ENCODE measurements at places on chromosomes 11 and 22. TPM values are rescaled to one million over a fixed set of nuclear protein-coding genes. Genes with fewer than 3 reads are reported as not detected.

- H3K36me3 ChIP-seq, result no peaks in the 10 kb centered on the region
- H3K27me3 ChIP-seq, result no peaks in the 10 kb centered on the region
- DNase-seq, result peak; percentile 89
- no peak overlapping the region for H3K4me3 ChIP-seq
- peaks cover 50% of the 10 kb centered on the region for H3K4me1 ChIP-seq
These were observed 133.4 kb upstream of the E2F8 start for GRCh38 chr11:19374151-19374569.

DNA sequence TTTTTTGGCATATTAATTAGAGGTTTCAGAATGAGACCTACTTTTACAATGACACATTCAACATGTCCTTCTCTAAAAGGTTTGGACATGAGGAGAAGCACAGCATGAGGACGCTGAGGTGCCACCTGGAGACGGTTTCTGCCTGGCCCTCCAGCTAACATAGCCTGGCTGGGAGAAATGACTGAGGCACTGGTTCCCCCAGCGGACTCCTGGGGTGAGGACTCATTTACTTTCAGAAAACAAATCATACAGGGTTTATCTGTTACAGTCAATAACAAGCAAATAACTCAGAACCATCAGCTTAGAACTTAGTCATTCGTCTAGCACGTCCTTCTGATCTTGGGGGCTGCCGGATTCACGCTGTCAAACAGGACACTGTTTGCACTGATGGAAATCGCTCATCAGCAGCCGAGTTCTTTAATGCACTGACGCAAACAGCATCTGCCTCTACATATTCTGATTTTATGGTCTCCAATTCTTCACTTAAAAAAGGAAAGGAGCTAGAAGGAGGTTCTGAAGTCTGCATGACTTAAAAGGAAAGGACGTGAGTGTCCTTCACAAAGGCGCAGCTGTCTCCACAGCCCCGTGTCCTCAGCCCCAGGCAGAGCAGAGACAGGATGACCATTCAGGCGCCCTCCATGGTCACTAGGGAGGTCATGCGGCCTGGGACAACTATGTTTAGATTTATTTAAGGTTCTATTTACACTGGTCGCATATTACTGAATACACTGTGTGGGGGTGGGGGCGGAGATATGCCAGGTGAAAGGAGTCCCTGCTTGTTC, 44.2 kb downstream of the CERK start:
- no peak overlapping the region for H3K27ac ChIP-seq
- no peaks in the 10 kb centered on the region for H3K4me1 ChIP-seq
- no peak overlapping the region for H3K4me3 ChIP-seq
- no peaks in the 10 kb centered on the region for H3K27me3 ChIP-seq

GRCh38 chr11:45045683-45046471, 95.2 kb upstream of the TP53I11 start:
- H3K4me3 ChIP-seq, result peak overlapping the region; percentile 16
- peak overlapping the region; percentile 28 for H3K27ac ChIP-seq
- no peaks in the 10 kb centered on the region for H3K36me3 ChIP-seq
- peak; percentile 88 for DNase-seq
- H3K27me3 ChIP-seq, result peaks cover 8% of the 10 kb centered on the region
- H3K4me1 ChIP-seq, result peaks cover 15% of the 10 kb centered on the region

DNA sequence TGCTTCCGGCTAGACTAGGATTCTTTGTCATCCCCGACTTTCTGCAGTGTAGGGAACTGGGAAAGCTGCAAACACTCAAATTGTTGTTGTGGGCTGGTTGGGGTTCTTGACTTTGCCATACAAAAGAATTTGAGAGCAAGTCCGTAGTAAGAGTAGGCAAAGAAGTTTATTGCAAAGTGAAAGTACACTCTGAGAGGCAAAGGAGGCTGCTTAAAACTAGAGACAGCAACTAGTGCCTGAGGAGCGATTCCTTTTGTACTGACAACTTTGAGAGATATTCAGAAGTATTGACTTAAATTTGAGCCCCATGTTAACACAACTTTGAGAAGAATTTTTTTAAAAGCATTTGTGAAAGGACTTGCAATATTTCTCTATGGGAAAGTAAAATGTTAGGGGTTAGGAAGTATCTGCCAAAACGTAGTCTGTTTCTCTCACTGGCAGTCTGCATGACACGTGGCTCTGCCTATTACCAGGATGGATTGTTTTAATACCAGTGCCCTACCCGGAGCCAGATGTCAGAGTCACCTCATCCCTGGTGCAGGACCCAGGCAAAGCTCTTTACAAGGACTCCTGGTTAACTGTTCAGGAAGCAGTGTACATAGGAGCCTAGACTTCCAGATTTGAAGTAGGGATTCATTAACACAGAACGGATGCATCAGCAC, 85.0 kb upstream of the CLPB start:
- peak overlapping the region; percentile 56 for H3K4me3 ChIP-seq
- H3K36me3 ChIP-seq, result no peaks in the 10 kb centered on the region
- H3K27ac ChIP-seq, result no peak overlapping the region
- no peaks in the 10 kb centered on the region for H3K27me3 ChIP-seq
- peaks cover 1% of the 10 kb centered on the region for H3K4me1 ChIP-seq
- peak; percentile 77 for DNase-seq

- no peak overlapping the region for H3K27ac ChIP-seq
- no peaks in the 10 kb centered on the region for H3K36me3 ChIP-seq
- no peaks in the 10 kb centered on the region for H3K4me1 ChIP-seq
These were observed 22.1 kb downstream of the GGTLC2 start for GRCh38 chr22:22666307-22667091.

DNA sequence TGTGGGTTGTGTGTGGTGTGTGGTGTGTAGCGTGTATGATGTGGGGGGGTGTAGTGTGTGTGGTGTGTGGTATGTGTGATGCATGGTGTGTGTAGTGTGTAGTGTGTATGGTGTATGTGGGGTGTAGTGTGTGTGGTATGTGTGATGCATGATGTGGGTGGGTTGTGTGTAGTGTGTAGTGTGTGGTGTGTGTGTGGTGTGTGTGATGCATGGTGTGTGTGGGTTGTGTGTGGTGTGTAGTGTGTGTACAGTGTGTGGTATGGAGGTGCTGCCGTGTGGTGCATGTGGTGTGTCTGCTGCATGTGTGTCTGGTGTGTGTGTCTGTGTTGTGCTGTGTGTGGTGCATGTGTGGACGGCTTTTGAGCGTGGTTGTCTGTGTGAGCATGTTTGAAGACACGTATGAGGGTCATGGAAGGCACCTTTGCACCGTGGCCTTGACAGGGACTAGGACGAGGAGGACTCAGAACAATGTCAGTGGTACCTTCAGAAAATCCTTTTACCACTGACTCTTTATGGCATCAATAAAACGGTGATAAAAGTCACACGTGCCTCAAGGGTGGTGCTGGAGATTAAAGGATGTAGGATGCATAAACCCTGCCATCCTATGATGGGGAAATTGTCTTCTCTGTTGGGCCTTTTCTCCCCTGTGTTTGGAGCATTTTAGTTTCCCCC, 328.7 kb upstream of the B3GAT1 start:
- no peaks in the 10 kb centered on the region for H3K36me3 ChIP-seq
- no peak overlapping the region for H3K4me3 ChIP-seq
- H3K4me1 ChIP-seq, result no peaks in the 10 kb centered on the region
- H3K27ac ChIP-seq, result no peak overlapping the region

DNA sequence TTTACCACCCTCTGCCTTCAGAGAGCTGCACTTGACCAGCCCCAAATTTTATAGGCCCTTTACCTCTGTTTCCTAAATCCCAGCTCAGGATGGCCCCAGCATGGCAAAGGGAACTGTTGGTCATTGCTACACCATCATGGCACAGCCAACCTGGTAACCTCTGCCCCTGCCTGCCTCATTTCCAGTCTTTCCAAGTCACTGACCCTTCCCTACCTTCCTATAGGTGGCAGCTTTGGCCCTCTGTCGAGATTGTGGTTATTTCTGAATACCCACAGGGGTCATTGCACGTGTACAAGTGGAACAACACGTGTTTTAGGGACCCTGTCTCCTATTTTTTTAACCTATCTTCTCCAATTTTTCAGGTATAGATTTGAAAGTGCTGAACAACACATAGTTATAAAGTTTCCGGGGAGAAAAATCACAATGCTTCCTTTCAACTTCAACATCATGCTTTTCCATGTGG, 2.8 kb downstream of the GALNT18 start:
- no peak overlapping the region for H3K4me3 ChIP-seq
- no peak overlapping the region for H3K27ac ChIP-seq
- H3K36me3 ChIP-seq, result no peaks in the 10 kb centered on the region
- no peak for DNase-seq
- peaks cover 16% of the 10 kb centered on the region for H3K4me1 ChIP-seq

GRCh38 chr22:28155808-28156207, 236.8 kb upstream of the PITPNB start:
- H3K4me3 ChIP-seq, result no peak overlapping the region
- no peak for DNase-seq
- H3K36me3 ChIP-seq, result no peaks in the 10 kb centered on the region
- no peaks in the 10 kb centered on the region for H3K27me3 ChIP-seq
- no peak overlapping the region for H3K27ac ChIP-seq

Gene KRTAP5-11
- not detected for total RNA-seq

Gene OR2AG1
- not detected for total RNA-seq
